ENCODE measurements at places on chromosomes 12 and 14.

DNA sequence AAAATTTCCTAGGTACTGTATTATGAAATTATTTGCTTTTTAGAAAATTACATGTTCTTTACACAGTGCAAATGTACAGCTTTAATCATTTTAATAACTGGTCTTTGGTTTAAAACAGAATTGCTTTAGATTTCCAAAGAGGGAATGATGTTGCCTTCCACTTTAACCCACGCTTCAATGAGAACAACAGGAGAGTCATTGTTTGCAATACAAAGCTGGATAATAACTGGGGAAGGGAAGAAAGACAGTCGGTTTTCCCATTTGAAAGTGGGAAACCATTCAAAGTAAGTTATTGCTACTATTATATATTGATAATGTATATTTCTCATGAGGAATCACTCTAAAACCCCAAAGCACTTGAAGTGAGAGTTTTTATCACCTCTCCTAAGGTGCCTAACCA is 13.4 kb downstream of the LGALS3 start:
- DNase-seq, result no peak

- DNase-seq, result peak; percentile 75
Measured at GRCh38 chr14:45785240-45785639, 532.2 kb upstream of the MIS18BP1 start.

- DNase-seq, result peak; percentile 94
Measured at GRCh38 chr12:57893431-57894353, 47.2 kb upstream of the CTDSP2 start.

GRCh38 chr14:56687123-56687522 is 107.5 kb downstream of the TMEM260 start:
- no peak for DNase-seq

- DNase-seq, result no peak
Measured at GRCh38 chr12:95003921-95004272, 400 bp upstream of the NDUFA12 start.

- DNase-seq, result no peak
Measured at GRCh38 chr14:68250927-68251768, 431.6 kb downstream of the RAD51B start.

Measured in left colon (tissue), 2 donors.